ENCODE measurements at places on chromosomes 5 and 9.

GRCh38 chr9:15311607-15312006, 4.6 kb upstream of the TTC39B start:
- DNase-seq = no peak

DNA sequence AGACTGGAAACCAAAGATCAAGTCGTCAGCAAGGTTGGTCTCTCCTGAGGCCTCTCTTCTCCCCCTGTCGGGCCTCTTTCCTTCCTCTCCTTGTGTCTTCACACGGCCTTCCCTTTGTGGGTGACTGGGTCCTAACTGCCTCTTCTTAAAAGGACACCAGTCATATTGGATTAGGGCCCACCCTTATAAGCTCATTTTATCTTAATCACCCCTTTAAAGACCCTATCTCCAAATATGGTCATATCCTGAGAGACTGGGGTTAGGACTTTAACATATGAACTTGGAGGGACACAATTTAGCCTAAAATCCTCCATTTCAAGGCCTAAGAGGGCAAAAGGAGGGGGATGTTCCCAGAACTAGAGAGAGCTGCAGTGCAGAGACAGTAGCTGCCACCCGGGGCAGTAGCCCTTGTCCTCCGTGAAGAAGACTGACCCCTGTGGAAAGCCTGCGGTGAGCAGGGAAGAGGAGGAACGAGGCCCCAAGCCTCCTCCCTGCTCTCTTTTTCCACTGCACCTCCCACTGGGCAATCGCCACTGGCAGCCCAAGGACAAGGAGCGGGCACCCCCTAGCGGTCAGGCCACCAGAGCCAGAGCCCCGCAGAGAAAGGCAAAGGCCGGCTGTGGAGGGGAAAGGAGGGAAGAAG, 34.9 kb downstream of the CFAP90 start:
- peak; percentile 48 for DNase-seq

DNA sequence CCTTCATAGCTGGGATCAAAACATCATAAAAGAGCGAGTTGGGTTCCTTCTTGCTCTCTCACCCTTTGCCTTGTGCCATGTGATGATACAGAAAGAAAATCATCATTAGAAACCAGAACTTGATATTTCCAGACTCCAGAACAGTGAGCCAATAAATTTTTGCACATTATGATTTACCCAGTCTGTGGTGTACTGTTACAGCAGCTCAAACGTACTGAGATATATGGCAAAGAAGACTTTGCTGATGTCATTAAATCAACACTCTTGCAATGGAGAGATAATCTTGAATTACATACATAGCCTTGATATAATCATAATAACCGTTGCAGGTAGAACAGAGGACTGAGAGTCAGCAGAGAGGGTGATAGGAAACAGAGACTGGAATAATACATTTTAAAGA, 1271.6 kb downstream of the CDH12 start:
- no peak for DNase-seq

DNA sequence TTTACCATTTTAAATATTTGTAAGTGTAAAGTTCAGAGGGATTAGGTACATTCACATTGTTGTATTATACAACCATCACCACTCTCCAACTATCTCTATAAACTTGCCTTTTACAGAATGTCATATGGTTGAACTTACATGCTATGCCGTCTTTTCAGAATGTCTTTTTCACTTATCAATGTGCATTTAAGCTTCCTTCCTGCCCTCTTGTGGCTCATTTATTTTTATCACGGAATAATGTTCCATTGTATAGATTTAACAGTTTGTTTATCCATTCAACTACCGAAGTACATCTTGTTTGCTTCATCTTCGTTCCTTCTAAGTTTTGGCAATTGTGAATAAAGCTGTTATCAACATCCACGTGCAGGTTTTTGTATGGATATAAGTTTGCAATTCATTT, 133.3 kb upstream of the C6 start:
- no peak for DNase-seq

- DNase-seq = peak; percentile 84
Measured at GRCh38 chr5:60334281-60334713, 365.7 kb downstream of the DEPDC1B start.

DNA sequence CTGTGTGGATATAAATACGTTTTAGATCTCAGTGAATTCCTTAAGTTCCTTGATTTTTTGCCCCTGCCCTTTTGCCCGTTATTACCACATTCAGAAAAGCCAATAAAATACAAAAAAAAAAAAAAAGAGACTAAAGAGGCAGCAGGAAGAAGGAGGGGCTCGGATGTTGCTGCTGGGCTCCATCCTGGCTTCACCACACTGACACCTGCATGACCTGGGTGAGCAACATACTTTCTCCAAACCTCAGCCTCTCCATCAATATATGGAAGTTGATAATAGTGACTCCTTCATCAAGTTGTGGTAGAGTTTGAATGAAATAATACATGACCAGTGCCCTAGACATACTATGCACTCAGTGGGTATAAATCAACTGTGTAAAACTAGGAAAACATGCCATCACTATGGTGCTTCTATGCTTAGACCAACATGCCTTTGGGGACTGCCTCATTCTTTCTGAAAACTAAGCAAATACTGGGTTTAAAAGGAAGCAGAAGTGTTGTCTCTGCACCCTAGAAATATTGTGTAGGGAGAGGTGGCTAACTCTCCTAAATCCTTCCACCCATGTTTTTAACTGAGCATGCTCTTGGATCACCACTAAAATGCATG, 243.0 kb downstream of the PIK3R1 start:
- no peak for DNase-seq

GRCh38 chr9:14242150-14242805, 71.7 kb downstream of the NFIB start:
- DNase-seq = no peak

DNA sequence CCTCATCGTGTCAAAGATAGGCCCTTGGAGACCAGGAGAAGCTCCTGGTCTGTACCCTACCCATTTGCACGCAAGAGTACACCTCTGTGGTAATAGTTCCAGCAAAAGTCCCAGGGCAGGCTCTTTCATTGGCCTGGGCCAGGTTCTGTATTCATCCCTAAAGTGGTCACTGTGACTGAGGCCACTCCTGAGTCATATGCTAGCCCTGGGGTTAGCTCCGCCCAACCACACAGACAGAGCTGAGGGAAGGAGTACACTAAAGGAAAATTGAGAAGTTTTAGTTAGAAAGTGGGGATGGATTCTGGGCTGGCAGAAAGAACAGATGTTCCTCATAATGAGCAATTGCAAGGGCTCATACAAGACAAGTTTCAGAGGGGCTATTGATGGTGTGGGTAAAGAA, 206.7 kb downstream of the ARHGAP26 start:
- DNase-seq = no peak

Data from fibroblast of upper back skin (primary cell).